Vagina (tissue), 2 donors: ENCODE measurements at places on chromosomes 13 and 19.

DNA sequence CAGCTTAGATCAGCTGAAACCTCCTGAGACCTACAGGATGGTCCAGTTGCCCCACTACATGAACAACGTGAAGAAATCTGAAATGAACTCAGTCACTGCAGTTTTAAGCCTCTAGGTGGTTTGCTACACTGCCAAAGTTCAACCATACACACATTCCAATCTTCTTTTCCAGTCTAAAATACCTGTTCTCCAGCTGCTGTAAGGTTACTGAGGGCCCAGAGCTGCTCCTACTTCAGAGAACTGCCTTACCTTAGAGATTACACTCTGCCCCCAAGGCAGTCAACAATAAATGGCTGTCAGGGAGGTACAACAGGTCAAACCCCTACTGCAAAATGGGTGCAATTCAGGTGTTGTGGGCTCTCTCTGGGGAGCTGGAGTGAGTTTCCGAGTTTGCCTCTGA is 154.1 kb upstream of the MIR17HG start:
- no peak for DNase-seq

DNA sequence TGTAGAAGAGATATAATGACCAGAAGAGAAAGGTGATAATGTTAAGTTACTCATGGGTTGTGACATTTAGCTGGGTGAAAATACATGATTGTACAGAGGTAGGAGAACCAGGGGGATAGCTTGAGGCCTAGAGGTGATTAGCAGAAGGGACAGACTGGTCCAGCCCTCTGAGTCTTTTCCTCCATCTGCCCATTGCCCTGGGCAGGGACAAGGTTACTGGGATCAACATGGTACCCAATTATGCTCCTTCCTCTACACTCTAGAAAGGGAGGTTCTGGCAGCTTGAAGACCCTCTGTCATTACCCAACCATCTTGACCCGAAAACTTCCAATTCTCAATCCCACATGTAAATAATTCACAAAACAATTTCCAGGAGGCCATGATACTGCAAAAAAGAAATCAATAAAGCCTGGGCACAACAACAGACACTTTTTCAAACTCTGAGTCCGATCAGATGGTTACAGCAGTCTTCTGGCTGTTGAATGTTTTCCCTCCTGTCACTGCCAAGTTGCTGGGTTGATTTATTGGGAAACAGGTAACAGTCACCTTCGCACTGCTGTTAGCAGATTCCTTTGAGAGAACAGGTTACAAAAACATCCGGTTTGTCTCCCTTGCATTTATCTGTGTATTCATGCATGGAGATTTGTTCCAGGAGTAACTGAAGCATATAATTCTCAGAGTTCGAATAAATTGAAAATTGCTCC is 239.1 kb upstream of the HTR2A start:
- no peak for DNase-seq

- no peak for DNase-seq
Observed at GRCh38 chr13:48842316-48842715, 133.4 kb upstream of the FNDC3A start.

DNA sequence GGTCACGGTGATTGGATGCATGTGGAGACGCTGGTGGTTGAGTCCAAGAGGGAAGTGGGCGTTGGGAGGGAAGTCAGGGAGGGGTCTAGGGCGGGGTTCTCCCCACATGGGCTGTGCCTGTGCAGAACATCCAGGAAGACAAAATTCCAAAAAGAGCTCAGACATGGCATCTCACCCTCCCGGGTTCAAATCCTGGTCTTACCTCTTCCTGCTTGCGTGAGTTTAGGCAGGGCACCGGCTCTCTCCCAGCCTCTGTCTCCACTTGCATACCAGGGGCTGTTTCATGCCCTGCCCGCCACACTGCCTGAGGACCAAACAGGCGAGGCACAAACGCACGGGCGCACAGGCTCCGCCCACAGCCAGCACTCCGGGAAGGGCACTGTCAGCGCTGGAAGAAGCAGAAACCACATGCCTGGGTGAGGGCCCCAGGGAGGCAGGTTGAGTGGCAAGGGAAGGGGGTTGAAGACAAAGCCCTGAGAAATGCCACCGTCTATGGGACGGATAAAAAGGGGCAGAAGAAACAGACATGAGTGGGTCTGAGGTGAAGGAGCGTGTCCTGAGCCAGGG is 123.6 kb upstream of the SOX1 start:
- peak; percentile 84 for DNase-seq
